ENCODE measurements at places on chromosomes 4 and X.

DNA sequence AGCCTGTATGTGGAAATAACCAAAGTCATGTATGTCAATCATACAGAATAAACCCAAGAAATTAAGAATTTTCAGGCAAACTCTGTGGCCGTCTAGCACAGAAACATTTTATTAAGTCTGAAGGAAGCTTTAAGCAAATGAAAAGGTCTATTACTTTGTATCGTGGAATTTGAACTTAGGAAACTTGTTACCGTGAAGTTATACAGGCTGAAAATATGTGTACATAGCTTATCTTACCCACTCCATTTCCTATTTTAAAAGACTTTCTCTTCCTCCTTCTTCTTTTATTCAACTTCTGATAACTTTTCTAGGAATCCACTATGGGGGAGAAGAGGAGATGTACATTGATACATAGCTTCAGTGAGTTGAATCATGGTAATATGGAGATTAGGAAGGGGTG is 108.3 kb downstream of the AGTR2 start:
- no peak for DNase-seq

GRCh38 chr4:137278431-137278830 is 253.9 kb downstream of the PCDH18 start:
- no peak for DNase-seq

DNA sequence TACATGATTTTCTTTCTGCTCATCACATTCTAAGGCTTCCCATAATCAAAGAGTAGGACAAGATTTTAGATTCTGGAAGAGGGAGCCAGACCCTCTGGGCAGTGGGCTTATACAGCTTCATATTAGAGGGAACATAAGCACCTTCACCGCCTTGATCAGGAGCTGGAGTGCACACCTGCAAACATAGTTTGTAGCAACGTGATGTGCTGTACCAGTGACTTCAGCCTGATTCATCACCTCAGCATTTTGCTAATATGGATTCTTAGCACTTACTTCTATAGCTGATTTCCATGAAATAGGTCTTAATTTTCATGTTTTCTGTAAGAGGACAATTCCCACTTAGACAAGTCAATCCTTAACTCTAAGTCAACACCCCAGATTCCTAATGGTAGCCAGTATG is 36.7 kb downstream of the PCDH18 start:
- DNase-seq = no peak

- DNase-seq = no peak
Measured at GRCh38 chr4:70437197-70437596, 34.8 kb upstream of the MUC7 start.

- DNase-seq = no peak
Measured at GRCh38 chrX:143757375-143757774, 36.8 kb upstream of the SPANXN2 start.

DNA sequence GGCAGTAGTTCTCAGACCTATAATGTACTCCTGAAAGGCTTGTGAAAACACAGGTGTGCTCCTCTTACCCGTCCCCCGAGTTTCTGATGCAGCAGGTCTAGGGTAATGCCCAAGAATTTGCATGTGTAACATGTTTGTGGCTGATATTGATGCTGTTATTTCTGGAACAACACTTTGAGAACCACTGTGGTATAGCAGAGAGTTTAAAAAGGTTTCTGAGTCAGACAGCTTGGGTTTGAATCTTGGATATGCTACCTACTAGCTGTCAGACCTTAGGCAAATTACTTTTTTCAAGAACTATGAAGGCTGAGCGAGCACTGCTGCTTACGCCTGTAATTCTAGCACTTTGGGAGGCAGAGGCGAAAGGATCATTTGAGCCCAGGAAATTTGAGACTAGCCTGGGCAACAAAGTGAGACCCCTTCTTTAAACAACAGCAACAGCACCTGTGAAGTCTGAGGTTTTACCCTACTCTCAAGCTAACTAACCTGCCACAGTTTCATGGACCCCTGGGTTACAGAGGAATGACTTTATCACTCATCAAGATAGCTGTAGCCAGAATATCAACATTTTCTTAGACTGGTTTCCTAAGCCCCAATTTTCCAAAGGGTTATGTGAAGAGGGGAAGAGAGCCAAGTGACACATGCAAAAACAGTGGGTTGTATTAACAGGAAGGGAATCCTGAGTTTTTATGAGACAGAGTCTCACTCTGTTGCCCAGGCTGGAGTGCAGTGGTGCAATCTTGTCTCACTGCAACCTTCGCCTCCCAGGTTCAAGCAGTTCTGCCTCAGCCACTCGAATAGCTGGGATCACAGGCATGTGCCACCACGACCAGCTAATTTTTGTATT is 5.1 kb downstream of the AFF1 start:
- DNase-seq = no peak

DNA sequence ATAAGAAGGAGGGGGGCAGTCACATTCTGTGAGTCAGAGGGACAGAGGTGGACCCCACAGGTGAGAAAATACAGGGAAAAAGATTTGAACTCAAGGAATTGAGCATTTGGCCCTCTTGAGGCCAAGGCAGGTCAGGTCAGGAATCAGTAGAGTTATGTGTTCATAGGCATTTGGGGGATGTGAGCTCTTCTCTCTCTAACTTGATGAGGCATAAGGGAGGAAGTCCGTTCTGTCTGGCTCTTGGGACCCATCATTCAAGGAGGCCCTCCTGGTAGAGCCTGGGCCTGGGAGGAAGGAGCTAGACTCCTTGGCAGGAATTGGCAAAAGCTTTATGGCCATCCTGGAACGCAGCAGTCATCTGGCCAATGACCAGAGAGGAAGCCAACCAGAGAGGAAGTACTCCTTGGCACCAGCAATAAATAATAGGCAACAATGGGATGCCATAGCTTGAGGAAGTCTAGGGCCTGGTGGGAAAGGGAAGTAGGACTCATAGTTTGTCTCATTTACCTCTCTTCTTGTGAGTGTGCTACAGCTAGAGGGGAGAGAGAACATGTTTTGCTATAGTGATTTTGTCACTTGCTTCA is 53.0 kb downstream of the MSN start:
- DNase-seq = no peak

- no peak for DNase-seq
Measured at GRCh38 chrX:101482296-101482695, 3.0 kb upstream of the ARMCX4 start.

DNA sequence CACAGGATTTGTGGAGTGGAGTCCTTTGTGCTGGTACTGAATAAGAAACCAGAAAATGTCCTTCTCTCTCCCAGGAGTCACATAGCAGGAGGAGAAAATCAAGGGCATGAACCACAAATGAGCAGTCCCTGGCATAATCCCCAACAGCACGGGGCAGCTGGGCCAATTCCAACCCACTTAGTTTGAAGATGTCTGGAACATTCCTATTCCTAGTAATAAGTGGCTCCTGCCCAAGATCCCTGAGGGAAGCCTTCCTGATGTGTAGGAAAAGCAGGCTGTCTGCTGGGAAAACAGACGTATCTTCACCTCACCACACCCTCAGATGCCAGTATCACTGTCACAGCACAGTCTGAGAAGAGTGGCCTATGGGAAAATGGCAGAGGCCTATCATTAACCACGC is 182.8 kb upstream of the MAP3K15 start:
- no peak for DNase-seq

- no peak for DNase-seq
Measured at GRCh38 chr4:119647558-119647957, 19.0 kb upstream of the PDE5A start.

- DNase-seq = no peak
Measured at GRCh38 chrX:81208916-81209315, 7.0 kb downstream of the SH3BGRL start.

GRCh38 chr4:15906020-15906443 is 32.5 kb downstream of the FGFBP1 start:
- DNase-seq = no peak

DNA sequence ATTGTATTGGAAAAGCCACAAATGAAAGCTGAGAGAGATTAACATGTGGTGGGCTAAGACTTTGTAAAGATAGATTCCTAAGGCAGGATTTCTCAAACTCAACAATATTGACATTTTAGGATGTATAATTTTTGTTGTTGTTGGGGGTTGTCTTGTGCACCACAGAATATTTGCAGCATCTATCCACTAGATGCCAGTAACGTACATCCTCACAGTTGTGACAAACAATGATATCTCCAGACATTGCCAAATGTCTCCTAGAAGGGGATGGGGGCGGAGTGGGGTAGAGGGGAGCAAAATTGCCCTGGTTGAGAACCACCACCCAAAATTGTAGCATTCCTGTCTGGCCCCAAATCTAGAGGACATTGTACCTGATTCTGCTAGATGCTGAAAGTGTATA is 14.7 kb upstream of the CBR4 start:
- DNase-seq = no peak

- DNase-seq = no peak
Measured at GRCh38 chr4:156948133-156948532, 23.5 kb downstream of the PDGFC start.

DNA sequence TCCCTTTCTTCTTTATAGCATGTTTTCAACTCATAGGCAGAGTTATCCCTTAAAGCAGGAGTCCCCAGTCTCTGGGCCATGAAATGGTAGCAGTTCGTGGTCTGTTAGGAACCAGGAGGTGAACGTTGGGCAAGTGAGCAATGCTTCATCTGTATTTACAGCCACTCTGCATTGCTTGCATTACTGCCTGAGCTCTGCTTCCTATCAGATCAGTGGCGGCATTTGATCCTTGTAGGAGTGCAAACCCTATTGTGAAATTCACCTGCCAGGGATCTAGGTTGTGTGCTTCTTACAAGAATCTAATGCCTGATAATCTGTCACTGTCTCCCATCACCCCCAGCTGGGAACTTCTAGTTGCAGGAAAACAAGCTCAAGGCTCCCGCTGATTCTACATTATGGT is 39.8 kb downstream of the DTHD1 start:
- no peak for DNase-seq

GRCh38 chr4:107719922-107720722 is at the start of gene PAPSS1:
Gene PAPSS1, minus strand, starts transcription at chr4:107720234. Its CDS starts 55 bp downstream, at chr4:107720179.
- DNase-seq = peak; percentile 77

- no peak for DNase-seq
Measured at GRCh38 chr4:185213877-185214276, 4.5 kb downstream of the SNX25 start.

- DNase-seq = no peak
Measured at GRCh38 chrX:41516999-41517765, 70.0 kb downstream of the NYX start.

DNA sequence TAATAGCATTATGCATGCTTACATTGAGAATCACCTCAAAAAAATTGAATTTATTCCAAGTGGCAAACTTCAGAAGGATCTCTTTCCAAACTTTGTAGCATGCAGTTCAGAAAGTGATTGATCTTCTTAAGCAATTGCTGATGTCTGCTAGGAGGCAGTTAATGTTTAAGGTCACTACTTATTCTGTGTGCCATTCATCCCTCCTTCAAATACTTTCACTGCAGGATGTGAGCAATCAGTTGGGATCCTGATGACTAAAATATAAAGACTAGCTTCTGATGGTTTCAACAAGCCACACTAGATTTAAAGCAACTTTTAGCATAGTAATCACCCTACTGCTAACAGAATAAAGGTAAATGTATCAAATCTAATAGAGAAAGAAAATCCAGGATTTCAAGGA is 414.1 kb downstream of the ADGRL3 start:
- DNase-seq = no peak

- DNase-seq = no peak
Measured at GRCh38 chr4:10333942-10334341, 123.3 kb downstream of the ZNF518B start.

DNA sequence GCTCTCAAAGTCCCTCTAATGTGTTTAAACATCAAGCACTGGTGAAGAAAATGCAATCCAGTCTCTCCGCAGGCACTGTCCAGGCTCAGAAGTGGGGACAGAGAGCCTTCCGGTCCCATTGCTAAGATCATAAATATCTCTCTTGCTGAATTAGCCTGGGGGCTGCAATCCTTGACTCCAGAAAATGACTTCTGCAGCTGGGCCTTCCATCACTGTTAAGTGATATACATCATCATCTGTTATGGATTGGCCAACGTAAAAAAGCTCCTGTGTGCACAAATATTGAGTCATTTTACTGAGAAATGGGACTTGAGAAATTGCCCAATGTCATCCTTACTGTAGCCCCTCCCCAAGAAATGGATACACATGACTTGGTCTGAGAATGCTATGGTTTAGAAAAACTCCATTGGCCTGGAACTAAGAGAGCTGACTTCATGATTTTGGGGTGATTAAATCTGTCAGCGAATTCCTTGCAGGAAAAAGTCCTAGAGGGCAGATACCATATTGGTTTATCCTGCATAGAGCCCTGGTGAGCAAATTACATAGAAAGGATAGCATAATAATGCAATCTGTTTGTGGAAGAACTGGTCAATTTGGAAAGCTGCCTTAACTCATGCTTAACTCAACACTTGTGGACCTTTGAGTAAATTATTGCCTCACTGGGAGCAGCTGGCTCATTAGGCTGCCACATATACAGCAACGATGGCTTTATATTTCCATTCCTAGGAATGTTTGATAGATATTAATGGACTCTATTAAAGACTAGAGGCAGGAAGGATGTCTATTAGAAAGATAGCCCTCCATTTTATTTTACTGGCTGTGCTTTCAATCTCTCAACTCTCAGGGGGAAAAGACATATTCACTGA is 346.1 kb downstream of the GBA3 start:
- DNase-seq = no peak

DNA sequence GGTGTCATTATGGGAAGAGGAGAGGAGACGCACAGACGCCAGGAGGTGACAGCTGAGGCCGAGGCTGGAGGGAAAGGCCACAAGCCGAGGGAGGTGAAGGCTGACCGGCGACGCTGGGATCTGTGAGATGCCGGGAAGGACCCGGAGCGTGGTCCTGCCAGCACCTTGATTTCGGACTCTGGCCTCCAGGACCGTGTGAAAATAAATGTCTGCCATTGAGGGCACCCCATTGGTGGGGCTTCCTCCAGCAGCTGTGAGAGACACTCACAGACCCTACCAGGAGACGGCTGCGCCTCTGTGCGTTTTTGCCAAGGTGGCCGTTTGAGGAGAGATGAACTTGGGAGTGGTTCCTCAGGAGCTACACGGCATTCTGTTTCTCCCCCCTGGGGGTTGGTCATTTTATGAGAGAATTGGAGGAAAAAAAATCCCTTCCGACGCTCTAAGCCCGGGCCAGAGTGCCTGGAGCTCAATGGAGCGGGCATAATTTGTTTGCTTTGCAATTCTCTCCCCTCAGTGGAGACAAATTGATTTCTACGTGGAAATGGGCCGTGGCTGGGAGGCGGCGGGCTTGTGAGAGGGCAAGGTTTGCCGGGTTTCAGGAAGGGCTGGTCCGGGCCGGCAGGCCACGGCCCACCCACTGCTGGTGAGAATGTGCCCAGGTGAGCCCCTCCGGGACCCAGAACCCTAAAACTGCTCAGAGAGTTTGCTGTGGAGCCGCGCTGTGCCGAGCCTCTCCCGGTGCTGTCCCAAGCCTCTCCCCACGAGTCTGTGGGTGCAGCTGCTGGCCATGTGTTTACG is 53.9 kb downstream of the CPZ start:
- no peak for DNase-seq

DNA sequence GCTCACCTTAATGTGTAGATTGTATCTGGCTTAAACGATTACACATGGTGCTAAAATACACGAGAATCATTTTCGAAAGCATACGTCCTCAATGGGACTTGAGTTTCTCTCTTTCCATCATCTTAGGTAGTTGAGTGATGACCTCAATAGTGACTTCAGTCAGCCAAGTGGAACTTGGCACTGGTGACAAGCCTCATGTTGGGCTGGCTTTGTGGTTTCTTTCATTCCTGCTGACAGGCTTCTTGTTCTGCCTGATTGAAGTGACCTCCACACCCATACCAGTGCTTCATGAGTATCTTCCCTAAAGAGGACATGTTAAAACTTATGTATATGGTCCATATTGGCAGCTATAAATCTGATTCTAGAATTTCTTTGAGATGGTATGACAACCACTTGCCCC is 159.1 kb upstream of the WDR1 start:
- no peak for DNase-seq
